ENCODE measurements at places on chromosomes 1 and 21.

DNA sequence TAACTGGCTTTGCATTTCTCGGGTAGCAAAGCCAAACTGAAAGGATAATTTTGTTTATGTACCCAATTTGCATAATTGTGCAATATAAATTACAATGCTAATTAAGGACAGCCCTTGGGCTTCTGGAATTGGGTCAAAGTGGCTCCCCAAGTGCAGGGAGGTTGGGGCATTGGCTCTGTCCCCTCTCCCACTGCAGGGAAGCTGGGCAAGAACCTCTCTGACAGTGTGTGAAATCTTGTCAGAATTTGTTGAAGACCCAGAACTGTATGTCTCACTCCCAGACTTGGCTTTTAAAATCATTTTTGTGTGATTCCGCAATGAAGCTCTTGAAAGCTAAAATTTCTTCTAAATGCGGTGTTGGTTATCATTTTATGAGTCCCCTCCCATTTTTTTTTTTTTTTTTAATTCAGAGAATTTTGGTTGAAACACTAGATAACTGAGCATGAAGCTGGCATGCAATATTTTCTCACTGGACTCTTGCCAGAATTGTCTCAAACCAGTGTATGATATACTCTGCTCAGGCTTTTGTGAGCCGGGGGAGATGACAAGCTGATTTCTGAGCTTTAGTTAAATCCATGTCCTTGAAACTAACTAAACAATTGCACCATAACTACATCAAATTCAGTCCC, 878.9 kb upstream of the CXADR start:
- no peak for DNase-seq

- no peak for DNase-seq
Observed at GRCh38 chr21:45546636-45547544, 4.7 kb upstream of the SLC19A1 start.

DNA sequence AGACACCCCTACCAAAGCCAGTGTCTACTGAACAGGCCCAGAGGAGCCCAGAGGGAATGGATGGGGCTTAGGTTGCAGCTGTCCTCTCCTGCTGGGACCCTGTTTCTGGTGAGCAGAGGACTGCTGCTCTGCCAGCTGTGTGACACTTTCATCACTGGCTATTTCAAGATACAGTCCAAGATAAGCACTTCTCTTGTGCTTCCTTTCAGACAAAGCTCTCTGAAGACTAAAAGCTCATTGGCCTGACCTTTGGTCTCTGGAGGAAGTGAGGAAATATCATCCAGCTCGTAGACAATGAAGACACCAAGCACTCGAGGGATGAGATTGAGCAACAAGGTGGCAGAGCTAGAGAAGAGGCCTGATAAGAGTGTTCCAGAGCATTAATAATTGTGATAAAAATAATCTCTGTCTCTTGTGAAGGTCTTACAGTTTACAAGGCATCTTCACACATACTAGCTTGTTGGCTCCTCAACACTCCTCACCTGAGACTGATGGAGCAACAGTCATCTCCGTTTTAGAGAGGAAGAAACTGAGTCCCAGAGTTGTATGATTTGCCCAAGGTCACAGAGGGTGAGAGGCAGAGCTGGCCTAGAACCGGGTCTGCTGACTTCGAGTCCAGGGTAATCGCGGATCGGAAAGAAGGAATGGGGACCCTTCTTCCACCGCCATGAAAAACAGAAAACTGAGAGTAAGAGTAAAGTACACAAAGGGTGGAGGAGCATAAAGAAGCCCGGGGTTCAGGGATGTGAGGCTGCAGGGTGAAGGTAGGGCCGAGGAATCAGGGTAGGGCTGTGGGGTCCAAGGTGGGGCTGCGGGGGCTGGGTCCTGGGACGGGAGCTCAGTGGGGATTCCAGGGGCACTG, 666 bp downstream of the PAFAH2 start:
- peak; percentile 76 for DNase-seq

- DNase-seq: peak; percentile 42
Observed at GRCh38 chr1:35707601-35708440, 10.9 kb downstream of the C1orf216 start.

DNA sequence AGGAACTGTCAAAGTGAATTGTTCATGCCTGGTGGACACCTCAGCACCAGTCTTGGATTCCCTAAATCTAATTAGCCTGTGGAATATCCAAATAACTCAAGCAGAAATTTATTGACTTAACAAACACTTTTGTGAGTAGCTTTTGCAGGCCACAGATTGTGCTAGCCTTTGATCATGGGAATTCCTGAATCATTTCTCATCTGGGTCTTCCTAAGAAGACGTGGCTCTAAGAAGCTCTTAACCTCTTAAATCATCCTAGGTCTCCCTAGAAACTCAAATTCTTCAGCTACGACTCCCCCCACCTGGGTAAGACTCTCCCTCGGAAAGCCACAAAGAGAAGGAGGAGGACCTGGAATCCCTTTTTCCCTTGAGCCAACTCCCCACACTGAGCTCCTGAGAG, 53.8 kb upstream of the PSEN2 start:
- peak; percentile 85 for DNase-seq

GRCh38 chr1:173333581-173333980, 126.5 kb upstream of the TNFSF4 start:
- peak; percentile 60 for DNase-seq

- peak; percentile 49 for DNase-seq
Observed at GRCh38 chr1:83026745-83027144, 972.2 kb downstream of the TTLL7 start.

GRCh38 chr1:204873176-204873575, 2.5 kb downstream of the NFASC start:
- no peak for DNase-seq

- DNase-seq: peak; percentile 29
Observed at GRCh38 chr1:38608202-38608864, 251.2 kb downstream of the RRAGC start.
